AG10803 (cell line): ENCODE measurements at places on chromosomes 6 and 20.

DNA sequence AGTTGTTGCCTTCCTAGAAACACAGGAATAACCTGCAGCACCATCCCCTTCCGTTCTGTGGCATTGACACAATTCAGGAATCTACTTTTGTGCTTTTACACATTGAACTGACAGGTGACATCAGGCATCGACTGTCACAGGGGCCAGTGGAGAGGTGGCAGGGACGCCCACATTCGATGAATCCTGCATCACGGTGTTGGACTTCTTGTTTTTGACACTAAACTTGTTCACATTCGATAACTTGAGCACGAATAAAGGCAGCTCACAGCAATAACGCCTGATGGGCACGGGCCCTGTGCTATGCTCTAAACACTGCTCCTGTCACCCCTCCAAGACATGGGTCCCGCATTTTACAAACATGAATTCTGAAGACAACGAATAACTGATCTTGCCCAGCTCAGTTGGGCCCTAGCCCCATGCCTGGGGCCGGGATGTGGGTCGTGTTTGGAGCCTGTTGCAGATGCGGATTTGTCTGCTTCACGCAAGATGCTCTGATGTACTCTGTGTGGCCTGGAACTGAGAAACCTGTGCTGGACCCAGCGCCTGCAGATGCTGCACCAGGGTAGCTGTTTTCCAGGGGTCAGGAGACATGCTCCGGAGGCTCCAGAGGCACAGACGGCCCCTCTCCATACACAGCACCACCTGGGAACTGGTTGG, 75.7 kb downstream of the TTLL2 start:
- no peak for DNase-seq

DNA sequence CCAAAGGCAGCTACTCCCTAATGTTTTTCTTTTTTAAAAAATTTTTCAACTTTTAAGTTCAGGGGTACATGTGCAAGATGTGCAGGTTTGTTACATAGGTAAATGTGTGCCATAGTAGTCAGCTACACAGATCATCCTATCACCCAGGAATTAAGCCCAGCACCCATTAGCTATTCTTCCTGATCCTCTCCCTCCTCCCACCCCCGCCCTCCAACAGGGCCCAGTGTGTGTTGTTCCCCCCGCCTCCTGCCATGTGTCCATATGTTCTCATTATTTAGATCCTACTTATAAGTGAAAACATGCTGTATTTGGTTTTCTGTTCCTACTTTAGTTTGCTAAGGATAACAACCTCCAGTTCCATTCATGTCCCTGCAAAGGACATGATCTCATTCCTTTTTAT, 12.4 kb downstream of the TRIM15 start:
- DNase-seq = no peak

DNA sequence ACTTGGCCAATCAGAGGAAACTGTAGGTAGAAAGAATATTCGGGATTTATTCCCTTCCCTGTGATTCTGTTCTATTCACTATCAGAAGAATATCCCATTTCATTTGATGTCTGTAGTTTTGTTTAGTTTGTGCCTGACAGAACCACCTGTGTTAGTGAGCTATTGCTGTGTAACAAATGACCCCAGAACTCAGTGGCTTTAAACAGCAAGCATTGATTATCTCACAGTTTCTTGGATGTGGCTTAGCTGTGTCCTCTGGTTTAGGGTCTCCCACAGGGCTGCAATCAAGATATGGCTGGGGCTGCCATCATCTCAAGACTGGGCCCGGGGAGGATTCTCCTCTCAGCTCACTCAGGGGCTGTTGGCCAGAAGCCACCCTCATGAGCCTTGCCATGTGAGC, 143.7 kb downstream of the ZDHHC14 start:
- no peak for DNase-seq

- DNase-seq = no peak
These were observed 1010.8 kb upstream of the EYS start for GRCh38 chr6:66717801-66718200.

GRCh38 chr6:33815854-33816253, 12.1 kb upstream of the MLN start:
- DNase-seq = no peak

- DNase-seq = no peak
These were observed 18.3 kb downstream of the SDCBP2 start for GRCh38 chr20:1310506-1311190.

- no peak for DNase-seq
These were observed 400 bp upstream of the SMAP1 start for GRCh38 chr6:70667256-70667710.

DNA sequence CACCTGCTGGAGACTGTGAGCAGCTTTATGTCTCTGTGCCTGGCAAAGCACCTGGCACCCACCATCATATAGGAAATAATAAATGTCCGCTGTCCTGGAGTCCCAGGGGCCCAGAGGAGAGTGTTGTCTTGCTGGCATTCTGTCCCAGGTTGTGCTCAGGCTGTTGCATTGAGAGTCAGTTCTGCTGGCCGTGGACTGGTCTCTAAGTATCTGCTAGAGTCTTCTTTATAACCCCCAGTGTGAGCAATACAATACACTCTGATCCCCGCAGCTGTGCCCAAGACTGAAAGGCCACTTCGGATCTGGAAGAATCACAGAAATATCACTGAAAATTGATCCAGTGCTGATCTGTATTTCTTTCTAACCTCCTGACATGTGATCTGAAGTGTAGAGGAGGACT, 38.3 kb upstream of the HINT3 start:
- DNase-seq = no peak

DNA sequence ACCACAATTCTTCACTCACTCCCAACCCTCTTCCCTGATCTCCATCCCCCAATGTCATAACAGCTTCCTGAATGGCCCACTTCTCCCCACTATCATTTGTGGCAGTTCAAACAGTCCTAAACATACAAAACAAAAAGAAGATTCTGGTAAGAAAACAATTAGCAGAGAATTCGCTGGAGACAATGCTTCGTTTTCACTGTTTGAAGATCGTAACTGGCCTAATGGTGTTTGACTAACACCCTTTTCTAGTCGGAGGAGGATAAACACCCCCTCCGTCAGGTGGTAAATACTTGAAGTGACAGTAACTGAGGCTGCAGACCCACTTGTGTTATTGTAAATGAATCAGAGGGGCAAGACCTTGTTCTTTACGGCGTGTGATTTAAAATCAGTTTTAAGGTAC, 3.8 kb downstream of the EYA2 start:
- no peak for DNase-seq

DNA sequence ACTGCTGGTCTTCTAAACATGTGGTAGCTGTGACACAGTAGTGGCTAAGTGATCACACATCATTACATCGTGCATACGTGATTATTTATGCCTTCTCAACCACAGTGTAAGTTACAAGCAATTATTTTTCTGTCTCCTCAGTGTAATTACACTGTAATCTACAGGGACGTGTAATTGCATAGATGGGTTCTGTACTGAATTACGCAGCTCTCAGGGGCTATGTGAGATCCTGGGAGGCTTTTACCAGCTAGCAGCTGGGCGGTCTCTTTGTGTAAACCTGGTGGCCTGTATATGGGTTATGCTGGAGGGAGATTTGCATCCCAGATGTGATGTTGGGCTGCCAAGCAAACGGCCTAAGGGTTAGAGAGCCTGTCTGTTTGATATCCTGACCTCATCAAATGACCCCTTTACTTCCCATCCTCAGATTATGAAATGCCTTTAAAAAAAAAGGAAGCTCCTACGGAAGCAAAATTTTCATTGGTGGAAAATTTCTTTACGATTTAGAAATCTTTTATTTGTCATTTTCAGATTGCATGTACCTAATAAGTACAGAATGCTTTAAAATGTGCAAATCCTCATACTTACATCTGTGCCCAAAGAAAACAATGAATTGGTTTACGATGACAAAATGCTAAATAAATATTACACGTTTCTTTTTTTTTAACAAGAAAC, 402.8 kb upstream of the JAG1 start:
- DNase-seq = no peak

DNA sequence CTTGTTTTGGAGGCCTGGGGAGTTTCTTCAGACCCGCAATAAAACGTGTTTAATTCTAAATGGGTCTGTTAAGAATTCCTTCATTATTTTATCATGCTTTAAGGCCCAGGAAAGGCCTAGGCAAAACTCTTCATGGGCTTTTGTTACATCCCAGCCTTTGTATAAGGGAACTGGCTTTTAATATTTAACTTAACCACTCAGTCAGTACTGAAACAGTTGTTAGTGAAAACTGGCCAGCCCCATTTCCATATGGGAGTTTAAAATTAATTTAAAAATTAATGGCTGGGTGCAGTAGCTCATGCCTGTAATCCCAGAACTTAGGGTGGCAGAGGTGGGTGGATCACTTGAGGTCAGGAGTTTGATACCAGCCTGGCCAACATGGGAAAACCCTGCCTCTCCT, 213.2 kb upstream of the FKBP1C start:
- DNase-seq = no peak

GRCh38 chr6:158905277-158905676, 86.1 kb upstream of the EZR start:
- no peak for DNase-seq
